ENCODE measurements at places on chromosomes 16 and 17.
A peak's percentile ranks its signal among the peaks of the same experiment; 100 is the strongest.

DNA sequence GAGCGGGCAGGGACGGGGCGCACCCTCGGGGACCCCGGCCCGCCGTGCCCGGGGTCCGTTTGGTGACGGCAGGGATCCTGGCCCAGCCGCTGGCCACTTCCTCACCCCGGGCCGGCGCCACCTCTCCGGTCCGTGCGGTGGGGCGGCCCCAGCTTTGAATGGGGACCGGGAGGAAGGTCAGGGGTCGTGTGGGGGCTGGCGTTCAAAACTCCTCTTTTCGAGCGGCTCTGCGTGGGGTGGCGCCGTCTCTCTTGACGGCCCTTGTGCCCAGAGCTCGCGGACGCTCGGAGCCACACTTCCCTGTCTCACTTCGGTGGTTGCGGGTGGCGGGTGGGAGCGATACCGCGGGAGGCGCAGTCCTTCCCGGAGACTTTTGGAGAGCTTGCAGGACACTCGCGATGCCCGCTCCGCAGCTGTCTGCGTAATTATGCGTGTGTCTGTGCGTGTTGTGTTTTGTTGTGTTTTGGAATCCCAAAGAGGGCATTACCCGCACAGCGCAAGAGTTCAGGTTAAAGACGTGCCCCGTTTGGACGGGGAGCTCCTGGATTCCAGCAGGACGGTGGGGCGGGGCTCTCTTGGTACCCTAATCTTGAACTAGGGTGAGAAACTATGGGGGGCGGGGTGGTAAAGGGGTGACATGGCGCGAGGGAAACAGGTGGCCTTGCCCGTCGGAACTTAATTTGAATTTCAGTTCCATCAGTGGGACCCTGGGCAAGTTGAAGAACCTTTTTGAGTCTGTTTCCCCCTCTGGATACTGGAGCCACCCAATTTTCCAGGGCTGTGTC is 637 bp downstream of the PLCG2 start:
- DNase-seq, result peak; percentile 4

DNA sequence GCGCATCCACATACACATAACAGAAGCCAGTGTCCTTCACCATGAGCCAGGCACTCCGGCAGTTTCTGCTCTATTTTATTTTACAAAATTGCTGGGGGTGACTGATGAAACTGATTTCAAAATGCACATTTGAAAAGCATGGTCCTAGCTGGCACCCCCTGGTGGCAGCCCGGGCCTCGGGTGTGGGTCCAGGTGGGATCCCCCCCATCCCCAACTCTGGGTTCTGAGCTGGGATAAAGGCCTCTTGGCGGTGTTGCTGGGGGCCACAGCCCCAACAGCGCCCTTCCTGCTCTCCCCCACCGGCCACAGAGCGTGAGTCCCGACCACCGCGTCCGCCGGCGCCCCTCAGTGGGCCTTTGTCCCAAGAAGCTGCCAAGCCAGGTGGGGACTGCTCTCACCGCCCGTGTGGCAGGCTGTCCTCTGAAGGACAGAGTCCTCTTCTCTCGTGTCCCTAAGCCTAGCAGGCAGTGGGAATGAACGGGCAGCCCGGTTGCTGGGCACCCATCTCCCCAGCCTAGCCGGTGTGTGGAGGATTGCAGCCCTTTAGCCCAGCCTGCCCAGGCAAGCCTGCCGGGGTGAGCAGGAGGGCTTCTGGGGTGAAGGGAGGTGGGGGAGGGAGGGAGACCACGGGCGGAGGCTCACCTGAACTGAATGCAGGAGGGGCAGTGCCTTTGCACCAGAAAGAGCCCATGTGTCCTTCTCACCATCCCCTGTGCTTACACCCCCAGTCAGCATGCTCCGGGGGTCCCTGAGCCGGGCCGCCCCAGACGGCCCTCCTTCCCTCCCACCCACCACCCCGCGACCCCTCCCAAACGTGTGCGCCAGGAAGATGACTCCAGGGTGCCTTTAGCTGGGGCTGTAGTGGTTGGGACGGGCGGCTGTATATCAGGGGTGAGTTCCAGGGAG is 898 bp downstream of the SNAI3 start:
- peak; percentile 45 for DNase-seq

- no peak for DNase-seq
Observed at GRCh38 chr17:77769215-77769614, 189.3 kb upstream of the TNRC6C start.

DNA sequence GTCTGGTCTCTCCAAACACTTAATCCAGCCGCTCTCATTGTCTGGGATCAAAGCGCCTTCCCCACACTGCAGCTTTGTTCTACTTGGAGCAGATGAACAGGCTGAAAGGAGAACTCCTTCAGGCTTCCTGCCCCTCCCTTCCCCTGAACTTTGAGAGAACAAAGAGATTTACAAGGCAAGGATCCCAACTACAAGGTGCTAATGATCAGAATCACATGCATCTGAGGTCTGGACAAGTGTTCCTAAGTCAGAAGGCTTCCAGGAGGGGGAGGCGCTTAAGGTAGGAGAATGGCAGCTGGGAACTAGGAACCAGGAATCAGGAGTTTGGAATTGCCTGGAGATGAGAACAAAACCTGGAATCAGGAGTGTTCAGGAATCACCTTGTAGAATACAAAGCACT is 606.3 kb upstream of the CDH11 start:
- DNase-seq, result peak; percentile 18

GRCh38 chr17:9644910-9645751 is at the start of gene USP43:
TSS of gene USP43 (plus strand) at chr17:9645517. CDS start at chr17:9645633, 116 bp downstream.
- DNase-seq, result no peak

DNA sequence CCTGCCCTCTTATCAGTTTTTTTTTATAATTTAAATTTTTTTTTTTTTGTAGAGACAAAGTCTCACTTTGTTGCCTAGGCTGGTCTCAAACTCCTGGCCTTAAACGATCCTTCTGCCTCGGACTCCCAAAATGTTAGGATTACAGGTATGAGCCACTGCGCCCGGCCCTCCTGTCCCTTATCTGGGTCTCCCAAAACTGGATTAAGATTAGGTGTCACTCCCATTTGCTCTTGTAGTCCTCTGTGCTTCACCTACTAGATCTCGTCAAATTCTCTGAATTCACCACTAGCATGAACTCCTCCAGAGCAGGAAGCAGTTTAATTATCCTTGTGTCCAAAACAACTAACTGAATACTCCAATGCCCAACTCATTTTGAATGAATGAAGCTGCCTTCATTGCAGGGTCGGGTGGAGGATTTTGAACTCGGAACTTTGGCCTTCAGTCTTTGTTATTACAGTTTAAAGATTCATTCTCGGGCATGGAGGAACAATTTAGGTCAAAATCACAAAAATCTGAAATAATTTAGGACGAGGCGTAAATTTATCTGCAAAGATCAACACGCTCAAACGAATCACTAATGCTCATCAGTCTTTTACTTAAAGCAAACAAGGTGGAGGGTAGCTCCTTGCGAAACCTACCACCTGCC is 802 bp upstream of the ATXN2L start:
- no peak for DNase-seq

DNA sequence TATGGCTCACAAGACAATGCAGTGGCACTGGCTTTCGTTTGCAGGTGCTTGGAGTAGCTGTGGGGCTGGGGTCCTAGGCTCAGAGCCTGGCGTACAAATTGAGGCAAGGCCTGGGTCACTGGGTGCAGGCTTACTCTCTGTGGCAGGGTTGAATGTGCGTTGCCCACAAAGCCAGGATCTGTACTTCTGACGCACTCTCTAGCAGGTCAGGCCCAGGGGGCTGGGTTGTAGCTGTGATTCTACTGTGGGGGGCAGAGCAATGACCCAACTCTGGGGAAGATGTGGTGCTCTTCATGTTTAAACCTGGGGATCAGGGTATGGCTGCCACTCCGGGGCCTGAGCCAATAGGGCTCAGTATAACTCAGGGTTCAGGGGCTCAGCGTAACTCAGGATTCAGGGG is 6.4 kb upstream of the PRSS21 start:
- DNase-seq, result no peak

DNA sequence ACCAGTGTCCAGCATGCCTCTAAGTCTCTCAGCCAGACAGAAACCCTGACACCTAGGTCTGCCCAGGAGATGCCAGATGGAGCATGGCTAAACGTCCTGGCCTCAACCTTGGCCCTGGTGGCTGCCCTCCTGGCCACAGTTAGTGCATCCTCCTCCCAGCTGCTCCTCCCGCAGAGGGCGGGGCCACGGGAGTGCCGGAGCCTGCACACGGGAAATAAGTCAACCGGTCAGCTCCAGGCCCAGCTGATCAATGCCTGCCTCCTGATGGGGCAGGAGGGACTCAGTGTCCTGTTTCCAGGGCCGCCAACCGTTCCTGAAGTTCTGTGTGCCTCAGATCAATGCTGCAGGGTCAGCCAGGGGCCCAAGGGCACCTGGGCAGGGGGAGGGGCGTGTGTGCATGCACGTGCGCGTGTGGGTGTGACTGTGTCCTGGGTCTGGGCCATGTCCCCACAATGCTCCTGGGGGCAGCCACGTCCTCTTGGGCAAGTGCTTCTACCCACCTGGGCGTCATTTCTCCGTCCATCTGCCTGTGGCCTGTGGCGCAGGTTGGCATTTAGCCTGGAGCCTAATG is 4.6 kb upstream of the KCNJ12 start:
- DNase-seq, result no peak

- DNase-seq, result no peak
Observed at GRCh38 chr16:3698941-3699340, 18.4 kb downstream of the TRAP1 start.

GRCh38 chr17:75113798-75114551 is 4.2 kb downstream of the ARMC7 start:
- peak; percentile 94 for DNase-seq

DNA sequence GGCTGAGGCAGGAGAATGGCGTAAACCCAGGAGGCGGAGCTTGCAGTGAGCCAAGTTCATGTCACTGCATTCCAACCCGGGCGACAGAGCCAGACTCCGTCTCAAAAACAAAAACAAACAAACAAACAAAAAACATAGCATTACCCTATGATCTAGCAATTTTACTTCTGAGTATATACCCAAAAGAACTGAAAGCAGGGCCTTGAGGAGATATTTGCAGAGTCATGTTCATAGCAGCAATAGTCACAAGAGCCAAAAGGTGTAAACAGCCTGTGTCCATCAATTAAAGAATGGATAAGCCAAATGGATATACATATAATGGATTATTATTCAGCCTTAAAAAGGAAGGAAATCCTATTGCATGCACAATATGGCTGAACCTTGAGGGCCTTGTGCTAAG is 63.1 kb downstream of the TOM1L2 start:
- DNase-seq, result no peak

- DNase-seq, result peak; percentile 41
Observed at GRCh38 chr17:73071066-73071999, 21.2 kb downstream of the SLC39A11 start.

DNA sequence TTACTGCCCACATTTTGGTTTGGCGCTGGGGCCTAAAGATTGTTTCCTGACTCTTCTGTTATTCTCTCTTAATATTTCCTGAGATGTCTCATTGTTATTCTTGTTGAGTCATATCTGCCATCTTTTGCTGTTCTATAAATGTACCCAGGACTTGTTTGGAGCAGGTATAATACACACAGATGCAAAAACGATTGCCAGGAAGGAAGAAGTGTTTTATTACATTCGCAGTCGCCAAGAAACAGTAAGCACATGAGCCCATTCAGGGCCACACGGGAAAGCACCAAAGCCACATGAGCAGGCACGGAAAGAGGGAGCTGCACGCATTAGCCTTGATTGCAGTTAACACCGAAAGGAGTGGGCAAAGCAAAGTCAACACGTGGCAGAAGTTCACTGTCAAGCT is 70.2 kb downstream of the ARHGAP44 start:
- DNase-seq, result peak; percentile 3

GRCh38 chr17:62626719-62627218 is 701 bp upstream of the MRC2 start:
- peak; percentile 94 for DNase-seq

GRCh38 chr17:82489851-82490511 is 29.6 kb upstream of the FOXK2 start:
- DNase-seq, result no peak

- no peak for DNase-seq
Observed at GRCh38 chr17:9120471-9120870, 99.2 kb downstream of the NTN1 start.

- no peak for DNase-seq
Observed at GRCh38 chr17:79290726-79291125, 216.1 kb downstream of the ENGASE start.

- peak; percentile 30 for DNase-seq
Observed at GRCh38 chr17:8326511-8327302, 12.9 kb upstream of the ODF4 start.

DNA sequence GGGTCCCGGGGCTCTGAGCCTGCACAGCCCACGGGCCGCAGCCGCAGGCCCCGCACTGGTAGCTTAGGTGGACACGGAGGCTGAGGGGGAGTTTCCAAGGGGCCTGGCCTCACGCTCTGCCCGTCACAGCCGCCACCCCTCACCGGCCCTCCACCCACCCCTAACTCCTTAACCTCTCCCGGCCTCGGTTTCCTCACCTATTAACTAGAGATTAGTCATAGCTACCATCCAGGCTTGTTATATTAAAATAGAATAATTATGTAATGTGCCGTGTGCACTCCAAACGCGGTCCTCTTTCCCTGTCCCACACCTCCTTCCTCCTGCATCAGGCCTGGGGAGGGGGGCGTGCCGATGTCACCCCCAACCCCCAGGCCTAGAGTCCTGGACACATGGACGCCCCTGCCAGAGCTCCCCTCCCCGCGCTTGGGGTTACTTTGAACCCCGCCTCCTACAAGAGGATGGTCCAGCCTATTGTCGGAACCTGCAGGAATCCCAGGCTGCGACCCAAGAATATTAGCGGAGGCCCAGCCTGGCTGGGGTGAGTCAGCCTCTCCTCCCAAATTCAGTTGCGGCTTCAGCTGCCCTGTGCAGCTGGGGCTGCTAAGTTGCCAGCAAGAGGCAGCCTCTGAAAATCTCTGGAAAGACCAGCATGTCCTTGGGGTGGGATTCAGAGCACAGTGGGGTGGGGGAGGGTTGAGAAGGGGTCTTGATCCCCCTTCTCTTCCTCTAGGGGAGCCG is 17.3 kb downstream of the SOCS3 start:
- peak; percentile 89 for DNase-seq

GRCh38 chr16:83835586-83836566 is 28.1 kb downstream of the HSBP1 start:
- peak; percentile 84 for DNase-seq

DNA sequence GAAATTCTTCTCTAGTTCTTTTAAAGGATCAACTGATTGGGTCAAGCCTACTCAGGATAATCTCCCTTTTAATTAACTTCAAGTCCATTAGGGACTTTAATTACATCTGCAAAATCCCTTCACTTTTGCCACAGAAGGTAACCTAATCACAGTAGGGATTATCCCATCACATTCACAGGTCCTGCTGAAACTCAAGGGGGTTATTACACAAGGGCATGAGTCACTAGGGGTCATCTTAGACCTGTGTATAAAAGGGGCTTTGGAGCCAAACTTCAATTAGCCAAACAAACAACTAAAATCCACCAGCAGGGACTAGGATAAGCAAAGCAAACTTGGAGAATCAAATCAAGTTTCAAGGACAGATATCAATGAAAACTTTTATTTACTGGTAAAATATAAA is 19.4 kb downstream of the CIAPIN1 start:
- peak; percentile 8 for DNase-seq

DNA sequence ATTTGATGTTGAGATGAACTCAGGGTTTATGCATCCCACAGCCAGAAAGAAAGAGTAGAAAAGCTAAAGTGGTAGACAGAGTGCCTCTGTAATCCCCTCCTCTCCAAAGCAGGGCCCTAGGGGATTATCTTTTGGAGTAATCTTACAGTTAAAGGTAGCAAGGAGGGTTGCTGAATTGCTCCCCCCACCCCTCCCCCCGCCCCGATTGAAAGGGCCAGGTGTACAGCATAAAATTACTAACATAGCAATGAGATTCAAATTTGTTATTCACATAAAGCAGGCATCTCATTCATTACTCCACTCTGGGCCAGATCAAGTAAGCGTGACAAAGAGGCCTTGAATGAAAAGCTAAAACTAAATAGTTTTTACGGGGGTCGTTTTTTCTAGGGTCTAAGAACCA is 72.7 kb downstream of the STH start:
- no peak for DNase-seq

Data from fibroblast of pulmonary artery (primary cell).